D341Med (cell line): ENCODE measurements at places on chromosomes 7 and 10.

DNA sequence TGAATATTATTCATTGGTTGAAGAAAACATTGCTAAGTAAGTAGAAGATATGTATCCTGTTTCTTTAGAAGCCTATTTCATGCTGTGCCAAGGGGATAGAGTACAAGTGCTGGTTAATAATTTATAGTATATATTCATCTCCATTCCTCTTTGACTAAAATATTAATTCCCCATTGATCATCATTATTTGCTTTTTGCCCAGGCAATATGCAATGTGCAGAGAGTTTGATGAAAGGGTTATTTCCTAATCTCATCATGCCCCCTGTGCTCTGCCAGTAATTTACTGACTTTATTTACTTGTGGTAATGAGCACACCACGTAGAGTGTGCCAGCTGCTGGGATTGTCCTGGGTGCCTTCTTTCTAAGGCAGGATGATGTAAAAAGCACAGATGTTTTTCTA, 180.9 kb downstream of the REEP3 start:
- DNase-seq = no peak

- no peak for DNase-seq
Observed at GRCh38 chr7:37251222-37251621, 197.4 kb downstream of the ELMO1 start.

DNA sequence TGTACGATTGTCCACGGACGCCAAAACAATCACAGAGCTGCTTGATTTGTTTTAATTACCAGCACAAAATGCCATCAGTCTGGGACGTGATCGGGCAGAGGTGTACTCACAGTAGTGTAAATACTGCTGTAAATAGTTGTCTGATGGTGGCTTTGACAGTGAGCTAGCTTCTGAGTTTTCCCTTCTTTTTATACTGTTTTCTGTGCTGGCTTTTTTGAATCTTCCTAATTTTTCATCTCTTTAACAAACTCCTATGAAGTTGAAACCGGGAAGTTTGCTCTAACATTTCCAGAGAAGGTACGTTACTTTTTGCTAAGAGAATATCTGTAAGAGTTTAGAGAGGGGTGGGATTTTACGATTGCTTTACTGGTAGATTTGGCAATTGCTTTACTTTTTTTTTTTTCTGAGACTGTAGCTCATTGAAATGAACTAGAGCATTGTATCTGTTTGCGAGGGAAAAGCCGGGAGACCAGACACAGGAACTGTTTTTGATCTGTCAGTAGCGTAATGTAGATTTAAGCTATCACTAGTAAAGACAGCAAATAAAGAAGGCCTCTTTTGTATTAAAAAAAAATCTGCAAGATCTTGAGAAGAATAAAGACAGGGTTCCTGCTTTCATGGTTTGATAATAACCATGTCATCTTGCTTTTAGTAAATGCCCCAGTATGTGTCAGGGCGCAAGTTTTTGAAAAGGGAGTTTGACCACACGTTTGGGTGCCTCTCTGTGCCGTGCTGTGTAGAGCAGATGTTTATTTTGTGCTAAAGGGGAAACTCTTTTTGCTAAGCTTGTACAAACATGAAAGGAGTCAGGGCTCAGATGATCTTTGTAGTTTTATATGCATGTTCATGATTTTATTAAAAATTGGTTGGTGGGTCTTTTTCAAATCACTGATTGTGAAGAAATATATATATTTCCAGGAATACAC, 712 bp downstream of the FOXP2 start:
- no peak for DNase-seq

DNA sequence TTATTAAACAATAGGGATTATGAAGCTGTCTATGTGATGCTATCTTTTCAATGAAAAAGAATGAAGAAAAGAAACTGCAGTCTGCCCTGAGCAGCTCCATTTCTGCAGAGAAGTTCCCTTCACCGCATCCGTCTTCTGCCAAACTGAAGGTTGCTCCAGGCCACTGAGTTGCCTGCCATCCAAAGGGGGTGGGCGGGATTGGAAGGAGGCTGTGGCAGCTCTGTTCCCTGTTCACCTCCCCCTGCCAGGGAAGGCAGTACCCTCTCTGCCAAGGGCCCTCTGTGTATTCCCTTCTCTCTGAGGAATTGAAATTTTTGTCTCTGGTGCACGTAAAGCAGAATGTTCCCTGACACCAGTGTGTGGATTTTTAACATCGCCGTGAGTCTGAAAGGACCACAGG, 243.1 kb upstream of the GHITM start:
- DNase-seq = no peak

- DNase-seq = no peak
Observed at GRCh38 chr7:116315803-116316202, 105.5 kb downstream of the TES start.

- DNase-seq = no peak
Observed at GRCh38 chr10:80540981-80541750, 3.5 kb downstream of the SH2D4B start.

DNA sequence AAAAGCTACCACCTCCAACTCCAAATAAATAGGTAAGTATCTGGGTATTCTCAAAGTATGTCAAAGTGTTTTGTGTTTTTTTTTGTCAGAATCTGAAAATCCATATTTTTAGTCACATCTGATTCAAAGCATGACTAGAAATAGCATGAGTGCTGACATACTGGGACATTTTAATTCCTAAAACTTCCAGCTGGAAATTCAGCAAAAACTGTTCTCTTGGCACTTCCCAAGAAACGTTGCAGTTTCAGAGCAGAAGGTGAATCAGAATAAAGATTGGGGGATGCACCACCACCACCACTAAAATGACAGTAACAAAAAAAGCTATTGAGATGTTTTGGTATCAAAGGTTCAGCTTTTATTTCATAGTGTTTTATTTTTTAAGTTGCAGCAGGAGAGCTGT, 724.6 kb upstream of the CELF2 start:
- DNase-seq = no peak

GRCh38 chr7:111410899-111411298, 151.4 kb downstream of the IMMP2L start:
- no peak for DNase-seq

- DNase-seq = no peak
Observed at GRCh38 chr7:104534149-104534548, 205.7 kb downstream of the LHFPL3 start.

DNA sequence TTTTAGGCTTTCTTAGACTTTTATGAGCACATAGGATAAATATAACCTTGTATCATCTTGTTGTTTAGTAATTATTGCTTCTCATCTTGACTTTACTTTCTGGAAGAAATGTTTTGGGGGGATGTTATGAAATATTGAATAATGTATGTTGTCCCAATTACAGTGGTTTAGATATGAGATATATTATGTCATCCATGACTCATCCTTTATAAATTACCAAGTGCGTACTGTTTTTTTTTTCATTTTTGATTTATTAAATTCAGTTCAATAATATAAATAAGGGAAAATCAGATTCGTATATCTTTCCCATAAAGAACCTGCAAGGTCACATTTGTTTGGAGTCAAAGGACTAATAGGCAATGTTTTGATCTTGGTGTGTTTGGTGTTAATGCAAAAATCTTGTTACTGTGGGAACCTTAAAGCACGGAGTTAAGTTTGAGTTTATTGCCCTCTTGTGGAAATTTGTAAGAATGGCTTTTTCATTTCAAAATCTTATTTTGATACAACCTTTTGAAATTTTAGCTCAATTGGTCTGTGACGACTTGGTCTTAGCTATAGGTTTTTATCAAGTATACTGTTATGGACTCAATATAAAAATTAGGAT, 108.6 kb downstream of the SRI start:
- peak; percentile 46 for DNase-seq

DNA sequence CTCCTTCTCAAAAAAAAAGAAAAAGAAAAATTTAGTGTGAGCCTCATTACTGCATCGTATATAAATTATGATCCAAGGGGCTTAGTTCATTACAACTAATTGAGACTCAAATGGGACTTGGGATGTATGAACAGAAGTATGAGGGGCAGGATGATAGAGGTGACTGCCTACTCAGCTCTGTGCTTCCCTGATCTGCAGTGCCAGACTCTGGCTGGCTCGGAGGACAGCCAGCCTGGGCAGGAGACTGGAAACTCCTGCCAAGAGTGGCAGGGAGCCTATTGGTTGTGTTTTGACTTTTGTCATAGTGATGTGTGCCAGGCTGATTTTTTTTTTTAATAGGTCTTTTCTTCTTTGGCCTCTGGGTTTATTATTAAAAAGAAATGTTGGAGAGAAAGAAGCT, 73.8 kb upstream of the GTF2IRD1 start:
- peak; percentile 24 for DNase-seq

GRCh38 chr7:73466112-73466511, 32.5 kb downstream of the FZD9 start:
- DNase-seq = no peak

DNA sequence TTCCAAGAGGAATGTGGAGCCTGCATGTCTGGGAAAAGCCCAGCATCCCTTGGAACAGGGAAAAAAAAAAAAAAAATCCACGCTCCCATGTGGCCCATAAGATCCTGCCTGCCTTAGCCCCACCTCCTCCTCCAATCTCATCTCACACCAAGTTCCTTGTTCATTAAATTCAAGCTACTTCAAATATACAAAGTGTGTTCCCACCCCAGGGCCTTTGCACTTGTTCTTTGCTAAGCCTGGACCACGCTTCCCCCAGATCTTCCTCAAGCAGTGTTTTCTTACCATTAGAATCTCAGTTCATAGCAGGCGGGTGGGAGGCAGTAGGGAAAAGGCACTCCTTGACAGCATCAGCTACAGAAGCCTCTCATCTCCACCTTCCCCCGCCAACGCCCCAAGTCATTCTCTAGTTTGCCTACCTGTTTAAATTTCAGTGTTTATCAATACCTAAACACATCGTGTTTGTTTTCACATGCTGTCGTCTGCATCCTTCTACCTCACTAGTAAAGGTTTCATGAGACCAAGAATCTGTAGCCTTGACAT, 262.8 kb downstream of the FGFR2 start:
- DNase-seq = no peak

DNA sequence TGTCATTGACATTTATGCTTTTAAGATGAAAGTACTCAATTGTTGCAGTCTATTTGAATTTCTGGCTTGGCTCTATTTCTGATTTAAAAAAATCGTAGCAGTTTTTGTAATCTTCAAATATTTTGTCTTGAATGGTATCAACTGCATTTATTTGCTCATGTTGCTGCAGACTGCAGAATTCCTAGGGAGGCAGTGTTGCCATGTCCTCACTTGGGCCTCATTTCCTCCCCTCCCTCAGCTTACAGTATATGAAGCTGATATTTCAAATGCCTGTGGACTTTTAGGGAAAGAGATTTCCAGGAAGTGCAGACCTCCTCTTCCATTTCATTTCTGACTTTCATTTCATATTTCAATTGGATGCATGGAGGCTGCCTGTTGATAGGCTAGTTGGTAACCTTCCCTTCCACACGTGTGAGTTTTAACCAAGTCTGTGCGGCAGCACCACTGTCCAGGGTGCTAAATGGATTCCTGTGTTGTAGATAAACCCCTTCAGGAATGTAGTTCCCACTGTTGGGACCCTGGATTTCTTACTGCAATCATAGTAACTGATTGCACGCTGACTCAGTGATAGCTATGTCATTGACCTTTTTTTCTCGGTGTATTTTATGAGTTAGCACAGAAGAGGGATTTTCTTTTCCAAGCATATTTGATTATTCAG, 17.5 kb downstream of the VPS50 start:
- DNase-seq = no peak

DNA sequence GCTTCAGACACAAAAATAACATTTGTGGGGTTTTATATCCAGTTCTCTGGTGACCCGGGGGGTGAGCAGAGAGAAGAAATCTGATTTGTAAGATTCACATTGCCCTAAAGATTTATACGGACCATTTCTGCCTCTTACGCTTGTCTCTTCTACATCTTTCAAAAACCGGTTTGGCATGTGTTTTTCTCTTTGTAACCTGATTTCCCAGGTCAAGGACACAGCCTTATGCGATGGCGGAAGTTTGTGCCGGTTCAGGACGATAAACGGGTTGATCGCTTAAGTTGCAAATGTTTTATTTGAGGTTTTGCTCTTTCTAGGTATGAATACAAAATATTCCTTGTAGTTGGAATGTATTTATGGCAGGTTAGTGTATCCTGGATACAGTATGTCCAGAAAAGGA, 61.6 kb upstream of the SH2B2 start:
- no peak for DNase-seq

- DNase-seq = no peak
Observed at GRCh38 chr10:46220872-46221538, 65.8 kb upstream of the ANTXRL start.

GRCh38 chr7:595621-596010, 76.0 kb upstream of the PDGFA start:
- no peak for DNase-seq

DNA sequence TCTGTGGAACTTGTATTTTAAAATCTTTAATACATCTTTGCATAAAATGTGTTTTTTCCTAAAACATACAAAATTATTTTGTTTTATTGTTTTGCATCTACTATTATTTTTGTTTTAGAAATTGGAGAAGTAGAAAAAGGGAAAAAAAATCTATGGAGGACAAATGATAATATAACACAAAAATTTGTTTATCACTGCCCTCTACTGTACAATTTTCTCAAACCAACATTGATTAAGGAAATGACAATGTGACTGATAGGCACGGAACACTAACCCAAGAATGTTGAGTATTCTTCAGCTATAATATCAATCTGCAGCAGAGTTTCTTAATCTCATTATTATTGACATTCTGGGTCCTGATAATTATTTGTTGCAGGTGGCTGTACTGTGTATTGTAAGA, 9.5 kb upstream of the ING3 start:
- no peak for DNase-seq

DNA sequence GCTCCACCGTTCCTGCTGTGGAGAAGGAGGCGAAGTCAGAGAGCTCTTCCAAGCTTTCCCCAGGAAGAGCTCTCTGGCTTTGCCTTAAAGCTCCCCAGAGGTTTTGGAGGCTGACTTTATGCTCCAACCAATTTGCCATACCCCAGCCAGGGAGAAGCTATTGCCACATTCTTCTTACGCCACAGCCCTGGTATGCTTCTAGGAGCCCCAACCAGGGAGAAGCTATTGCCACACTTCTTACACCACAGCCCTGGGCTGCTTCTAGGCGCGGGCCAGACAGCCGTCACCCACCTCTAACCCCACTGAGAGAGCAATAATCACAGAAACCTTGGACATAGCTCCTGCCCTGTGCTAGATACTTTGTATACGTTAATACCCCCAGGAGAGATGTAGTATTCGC, 951 bp downstream of the ELOVL3 start:
- DNase-seq = no peak

- no peak for DNase-seq
Observed at GRCh38 chr7:47619806-47620205, 37.9 kb upstream of the TNS3 start.

- DNase-seq = no peak
Observed at GRCh38 chr7:77438131-77438530, 22.0 kb upstream of the GSAP start.

DNA sequence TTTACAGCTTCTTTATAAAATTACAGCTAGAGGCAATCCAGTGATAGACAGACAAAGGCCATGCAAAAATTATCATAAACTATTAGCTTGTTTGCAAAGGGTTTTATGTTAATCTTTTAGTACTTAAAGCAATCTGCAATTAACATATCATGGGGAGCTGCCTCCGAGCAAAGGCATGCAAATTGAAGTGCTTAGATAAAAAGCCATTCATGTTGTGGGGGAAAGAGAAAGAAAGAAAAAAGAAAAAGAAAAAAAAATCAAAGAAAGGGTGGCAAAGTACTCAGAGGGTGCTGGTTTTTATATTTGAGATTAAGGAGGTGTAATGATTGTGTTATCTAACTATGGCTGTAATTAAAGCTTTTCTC, 799.5 kb downstream of the LRMDA start:
- DNase-seq = no peak
